ENCODE measurements at places on chromosomes 2 and 18.

- DNase-seq = peak; percentile 68
Measured at GRCh38 chr2:50723286-50723938, 308.5 kb downstream of the NRXN1 start.

DNA sequence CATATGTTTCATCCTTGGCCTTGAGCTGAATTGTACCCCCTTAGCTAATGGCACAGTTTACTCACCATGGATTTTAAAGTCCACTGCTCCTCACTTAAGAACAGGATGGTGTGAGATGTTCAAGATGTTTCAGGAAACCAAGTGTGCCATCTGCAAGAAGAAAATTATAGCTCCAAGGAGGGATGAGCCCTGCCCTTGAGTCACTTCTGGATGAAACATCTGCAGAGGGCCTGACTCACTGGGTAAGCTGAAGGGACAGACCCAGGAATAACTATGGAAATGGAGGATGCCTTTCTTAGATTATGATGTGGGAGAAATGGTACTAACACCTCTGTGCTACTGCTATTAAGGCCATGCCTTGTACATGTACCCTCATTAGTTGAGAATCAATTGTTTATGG lies 6.4 kb downstream of the MARS2 start:
- DNase-seq = no peak

DNA sequence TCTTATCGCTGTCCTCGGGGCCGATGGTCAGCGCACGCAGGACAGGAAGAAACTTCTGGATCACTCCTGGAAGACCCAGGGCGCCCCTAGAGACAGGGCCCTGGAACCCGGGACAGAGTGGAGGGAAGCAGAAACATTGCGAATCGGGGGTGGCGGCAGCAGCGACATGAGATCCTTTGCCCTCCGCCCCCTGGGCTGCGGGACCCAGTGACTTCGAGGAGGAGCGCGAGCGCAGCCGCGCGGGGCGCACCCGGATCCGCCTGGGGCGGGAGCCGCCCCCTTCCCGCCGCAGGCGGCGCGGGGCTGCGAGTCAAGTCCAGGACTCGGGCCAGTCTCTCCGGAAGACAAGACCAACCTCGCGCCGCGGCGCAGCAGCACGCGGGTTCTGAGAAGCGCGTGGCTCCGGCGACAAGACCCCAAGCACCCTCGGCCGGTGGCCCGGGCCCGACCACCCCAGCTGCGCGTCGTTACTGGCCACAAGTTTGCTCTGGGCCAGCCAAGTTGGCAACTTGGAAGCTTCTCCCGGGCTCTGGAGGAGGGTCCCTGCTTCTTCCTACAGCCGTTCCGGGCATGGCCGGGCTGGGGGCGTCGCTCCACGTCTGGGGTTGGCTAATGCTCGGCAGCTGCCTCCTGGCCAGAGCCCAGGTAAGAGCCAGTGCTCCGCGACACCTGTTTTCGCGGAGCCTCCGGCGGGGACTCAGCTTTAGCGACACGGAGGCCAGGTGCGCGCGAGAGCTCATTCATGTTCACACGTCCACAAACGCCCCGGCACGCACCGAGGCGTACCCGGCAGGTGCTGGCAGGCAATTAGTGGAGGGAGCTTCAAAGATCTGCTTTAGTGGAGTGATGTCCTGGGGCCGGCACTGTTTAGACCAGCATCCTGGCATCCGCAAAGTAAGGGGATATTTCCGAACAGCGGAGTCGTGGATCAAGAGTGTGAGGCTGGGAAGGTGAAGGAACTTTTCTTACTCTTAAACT lies at the start of gene PTH2R:
TSS of gene PTH2R (plus strand) at position 319 of the 978 bp plus-strand sequence. CDS start at position 571, 252 bp downstream.
- DNase-seq = peak; percentile 31

DNA sequence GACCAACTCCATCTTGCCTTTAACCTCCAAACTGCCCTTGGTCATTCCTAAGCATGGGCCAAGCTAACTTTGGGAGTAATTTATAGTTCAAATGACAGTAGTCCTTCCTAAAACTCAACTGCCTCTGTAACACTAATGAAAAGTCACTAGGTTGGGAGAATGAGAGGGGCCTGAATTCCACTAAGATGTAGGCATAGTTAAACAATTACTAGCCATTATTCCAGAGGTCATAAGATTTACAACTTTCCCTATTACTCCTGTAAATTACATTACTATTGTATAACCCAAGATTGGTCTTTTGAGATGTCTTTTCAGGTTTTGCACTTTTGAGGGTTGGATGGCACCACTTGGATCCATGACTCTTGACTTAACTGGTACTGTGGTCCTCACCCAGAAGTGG lies 94.6 kb downstream of the SPP2 start:
- DNase-seq = no peak

- DNase-seq = peak; percentile 94
Measured at GRCh38 chr2:25342372-25343186, 854 bp upstream of the DNMT3A start.

- no peak for DNase-seq
Measured at GRCh38 chr2:1755436-1756191, 11.3 kb upstream of the PXDN start.

- peak; percentile 85 for DNase-seq
Measured at GRCh38 chr18:49055754-49056172, 105.0 kb upstream of the SMAD7 start.

DNA sequence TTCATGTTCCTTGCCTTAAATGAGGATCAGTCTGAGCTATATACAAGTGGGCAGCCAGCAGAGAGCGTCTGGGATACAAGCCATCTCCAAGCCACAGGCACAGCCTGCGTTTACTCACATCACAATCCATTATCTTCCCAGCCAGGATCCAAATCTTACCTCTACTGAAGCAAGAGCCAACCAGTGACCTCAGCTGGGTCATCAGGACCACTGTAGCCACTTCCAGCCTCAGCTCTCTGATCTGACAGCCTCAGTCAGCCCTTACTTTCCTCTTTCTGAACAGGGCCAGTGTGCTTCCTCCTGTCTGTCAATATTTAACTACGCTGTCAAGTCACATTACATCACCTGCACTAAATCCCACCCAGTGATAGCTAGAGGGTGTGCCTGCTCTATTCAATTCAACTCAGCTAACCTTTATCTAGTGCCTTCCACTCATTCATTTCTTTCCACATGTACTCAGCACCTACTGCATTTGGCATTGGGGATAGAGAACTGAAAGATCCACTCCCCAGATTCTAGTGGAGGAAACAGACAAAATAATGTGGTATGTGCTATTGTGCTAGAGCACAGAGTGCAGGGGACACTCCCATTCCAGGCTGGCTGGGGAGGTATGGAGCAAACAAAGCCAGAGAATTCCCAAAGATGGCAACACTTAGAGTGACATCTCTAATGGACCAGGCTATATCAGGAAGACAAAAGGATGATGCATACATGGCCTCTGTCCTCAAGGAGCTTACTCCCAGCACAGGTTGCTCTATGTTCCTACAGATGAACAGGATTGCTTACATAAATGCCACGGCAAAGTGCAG lies 146.5 kb downstream of the NCKAP5 start:
- DNase-seq = no peak

DNA sequence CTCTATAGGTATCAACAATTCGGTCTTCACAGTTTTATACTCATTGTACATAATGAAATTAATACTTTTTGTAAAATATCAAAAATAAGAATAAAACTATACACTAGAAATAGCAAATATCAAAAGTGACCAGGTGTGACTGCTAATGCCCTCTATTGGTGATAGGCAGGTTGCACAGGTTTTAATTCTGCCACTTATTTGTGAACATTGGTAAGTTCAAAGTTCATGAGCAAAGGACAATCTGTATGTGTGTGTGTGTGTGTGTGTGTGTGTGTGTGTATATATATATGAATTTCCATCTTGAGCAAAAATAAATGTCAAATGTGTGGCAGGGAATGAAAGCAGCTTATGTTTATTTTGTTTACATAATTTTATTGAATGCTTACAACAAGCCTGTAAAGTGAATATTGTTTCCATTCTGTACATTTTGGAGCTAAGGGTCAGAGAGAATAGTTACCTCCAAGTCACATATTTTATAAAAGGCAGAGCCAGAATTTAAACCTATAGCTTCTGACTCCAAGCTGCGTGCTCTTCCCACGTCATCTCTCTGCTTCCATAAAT lies 537.4 kb downstream of the CPS1 start:
- no peak for DNase-seq

- DNase-seq = no peak
Measured at GRCh38 chr18:31245820-31246219, 72.1 kb upstream of the DSG1 start.

DNA sequence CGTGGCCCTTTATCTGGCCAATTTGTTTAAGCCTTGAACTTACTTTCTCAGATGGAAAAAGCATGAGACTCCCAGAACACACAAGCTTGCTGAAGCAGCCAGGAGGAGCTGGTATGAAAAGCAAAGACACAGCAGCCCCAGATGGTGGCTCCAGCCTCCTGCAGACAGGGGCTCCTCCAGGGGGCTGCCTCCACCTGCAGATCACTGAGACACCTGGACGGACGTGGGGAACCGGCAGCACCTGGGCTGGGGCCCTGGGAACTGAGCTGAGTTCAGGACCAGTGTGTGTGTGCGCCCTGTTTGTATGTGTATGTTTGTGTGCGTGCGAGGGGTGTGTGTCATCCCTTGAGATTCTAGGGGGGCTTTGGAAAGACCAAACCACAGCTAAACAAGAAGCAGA lies 8.6 kb downstream of the CYS1 start:
- no peak for DNase-seq

DNA sequence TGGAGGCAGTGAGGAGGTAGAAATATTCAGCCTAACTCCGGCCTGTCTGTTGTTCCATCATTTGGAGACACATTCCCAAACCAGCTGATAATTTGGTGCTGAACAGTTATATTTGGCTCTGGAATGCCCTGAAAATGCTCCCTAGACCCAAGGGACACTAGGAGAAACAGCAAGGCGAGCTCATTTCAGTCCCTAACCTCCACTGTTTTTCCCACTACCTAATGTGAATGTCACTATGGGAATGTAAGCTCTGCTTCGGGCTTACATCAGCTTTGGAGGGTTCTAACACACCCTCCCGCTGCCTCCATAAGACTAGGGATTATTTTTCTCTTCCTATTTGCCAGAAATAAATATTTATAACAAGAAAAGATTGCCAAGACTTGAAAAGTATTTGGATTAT lies 103.5 kb downstream of the ANTXR1 start:
- DNase-seq = no peak

- DNase-seq = no peak
Measured at GRCh38 chr18:9066358-9066757, 36.1 kb upstream of the NDUFV2 start.

DNA sequence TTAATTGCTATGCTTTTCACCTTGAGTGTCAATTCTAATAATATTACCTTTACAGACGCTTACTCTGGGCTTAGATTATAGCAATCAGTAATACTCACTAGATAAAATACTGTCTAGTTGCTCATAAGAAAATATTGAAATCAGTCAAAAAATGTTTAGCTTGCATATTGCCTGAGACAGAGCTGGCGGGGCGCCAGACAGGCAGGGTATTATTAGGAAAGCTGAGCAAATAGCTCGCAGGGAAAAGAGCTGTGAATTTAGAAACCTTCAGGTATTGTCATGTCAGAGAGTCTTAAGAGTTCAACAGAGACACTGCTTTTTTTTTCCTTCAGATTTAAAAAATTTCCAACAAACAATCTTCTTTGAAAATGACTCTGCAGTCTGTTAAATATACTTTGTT lies 118.4 kb downstream of the MEIS1 start:
- DNase-seq = peak; percentile 36

- DNase-seq = no peak
Measured at GRCh38 chr2:49827366-49827765, 673.1 kb upstream of the FSHR start.

DNA sequence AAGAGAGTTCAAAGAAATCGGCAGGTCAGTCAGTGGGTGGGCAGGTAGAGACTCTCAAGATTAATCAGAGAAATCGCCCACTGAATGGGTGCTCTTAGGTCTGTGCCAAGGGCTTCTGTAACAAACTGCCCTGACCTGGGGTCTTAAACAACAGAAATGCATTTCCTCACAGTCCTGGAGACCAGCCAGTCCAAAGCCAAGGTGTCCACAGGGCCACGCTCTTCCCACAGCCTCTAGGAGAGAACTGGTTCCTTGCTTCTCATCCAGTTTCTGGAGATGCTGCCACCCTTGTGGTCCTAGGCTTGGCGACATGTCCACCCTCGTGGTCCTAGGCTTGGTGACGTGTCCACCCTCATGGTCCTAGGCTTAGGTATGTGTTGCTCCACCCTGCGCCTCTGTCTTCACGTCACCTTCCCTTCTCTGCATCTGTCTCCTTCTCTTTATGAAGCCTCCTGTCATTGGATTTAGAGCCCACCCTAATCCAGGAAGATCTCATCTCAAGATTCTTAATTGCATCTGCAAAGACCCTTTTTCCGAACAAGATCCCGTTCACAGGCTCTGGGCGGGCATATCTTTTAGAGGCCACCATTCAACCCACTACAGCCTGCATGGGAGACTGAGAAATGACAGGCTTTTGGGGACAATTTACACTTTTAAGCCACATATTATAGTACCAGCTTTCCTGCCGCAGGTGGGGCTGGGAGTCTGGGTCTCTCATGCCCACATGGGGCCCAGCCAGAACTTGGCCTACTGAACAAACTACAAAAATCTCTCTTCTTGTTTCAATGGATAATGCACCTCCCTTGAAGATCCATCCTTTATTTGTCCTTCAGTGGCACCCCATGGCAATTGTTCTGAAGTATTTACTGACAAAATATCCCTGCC lies 161.3 kb downstream of the ASB1 start:
- no peak for DNase-seq

GRCh38 chr2:151297882-151298281 lies 8.4 kb upstream of the NMI start:
- DNase-seq = no peak

DNA sequence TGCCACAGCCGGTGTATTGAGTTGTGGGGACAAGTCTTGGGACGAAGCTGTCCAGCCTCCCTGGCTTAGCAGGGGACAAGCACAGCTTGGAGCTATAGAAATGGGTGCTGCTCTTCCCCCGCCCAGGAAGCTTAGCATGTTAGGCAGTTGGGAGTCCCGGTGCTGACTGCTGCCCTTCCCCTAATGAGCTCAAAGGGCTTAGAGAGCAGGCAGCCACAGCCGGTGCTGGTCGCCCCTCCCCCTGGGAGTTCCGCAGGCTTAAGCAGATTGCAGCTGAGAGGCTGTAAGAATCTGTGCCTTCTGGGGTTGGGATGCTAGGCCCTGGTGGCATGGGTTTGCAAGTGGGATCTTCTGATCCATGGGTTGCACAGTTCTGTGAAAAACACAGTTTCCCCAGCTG lies 237.3 kb downstream of the DCDC2C start:
- DNase-seq = no peak

- peak; percentile 53 for DNase-seq
Measured at GRCh38 chr2:191899410-191899809, 52.5 kb upstream of the CAVIN2 start.

- DNase-seq = no peak
Measured at GRCh38 chr2:59314031-59314766, 1073.1 kb upstream of the FANCL start.

DNA sequence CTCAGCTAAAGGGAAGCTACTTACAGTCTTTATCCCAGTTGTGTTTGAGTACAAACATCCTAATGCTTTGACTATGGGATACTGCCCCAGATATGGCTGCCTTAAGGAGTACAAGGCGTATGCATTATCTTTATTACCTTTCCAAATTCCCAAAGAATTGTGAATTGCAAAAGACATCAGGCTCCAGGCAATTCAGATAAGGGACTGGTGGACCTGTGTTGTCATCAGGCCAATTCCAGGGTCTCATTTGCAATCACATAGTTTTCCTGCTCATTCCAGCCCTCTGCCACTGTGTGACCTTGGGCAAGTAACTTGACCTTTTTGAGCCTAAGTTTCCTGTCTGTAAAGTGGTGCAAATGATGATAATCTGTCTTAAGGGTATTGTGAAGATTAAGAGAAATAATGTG lies 137.5 kb downstream of the FMNL2 start:
- DNase-seq = no peak

- no peak for DNase-seq
Measured at GRCh38 chr2:47629501-47630460, 153.2 kb upstream of the MSH6 start.

GRCh38 chr2:212489719-212490346 lies 48.8 kb downstream of the ERBB4 start:
- DNase-seq = no peak
